ENCODE measurements at places on chromosomes 5 and 9. TPM values are rescaled to one million over a fixed set of nuclear protein-coding genes. Genes with fewer than 3 reads are reported as not detected.

- no peaks in the 10 kb centered on the region for H3K36me3 ChIP-seq
- no peaks in the 10 kb centered on the region for H3K27me3 ChIP-seq
- no peak overlapping the region for H3K4me3 ChIP-seq
- no peak for DNase-seq
Measured at GRCh38 chr5:74954919-74955318, 88.7 kb upstream of the FAM169A start.

GRCh38 chr5:41071975-41072374 is 833 bp upstream of the MROH2B start:
- no peak for DNase-seq
- H3K4me3 ChIP-seq: no peak overlapping the region
- H3K36me3 ChIP-seq: no peaks in the 10 kb centered on the region
- no peak overlapping the region for H3K27ac ChIP-seq

- H3K36me3 ChIP-seq: peaks cover 2% of the 10 kb centered on the region
- H3K27me3 ChIP-seq: no peaks in the 10 kb centered on the region
- peaks cover 19% of the 10 kb centered on the region for H3K4me1 ChIP-seq
Measured at GRCh38 chr5:95647886-95648860, 1.6 kb downstream of the RFESD start.

DNA sequence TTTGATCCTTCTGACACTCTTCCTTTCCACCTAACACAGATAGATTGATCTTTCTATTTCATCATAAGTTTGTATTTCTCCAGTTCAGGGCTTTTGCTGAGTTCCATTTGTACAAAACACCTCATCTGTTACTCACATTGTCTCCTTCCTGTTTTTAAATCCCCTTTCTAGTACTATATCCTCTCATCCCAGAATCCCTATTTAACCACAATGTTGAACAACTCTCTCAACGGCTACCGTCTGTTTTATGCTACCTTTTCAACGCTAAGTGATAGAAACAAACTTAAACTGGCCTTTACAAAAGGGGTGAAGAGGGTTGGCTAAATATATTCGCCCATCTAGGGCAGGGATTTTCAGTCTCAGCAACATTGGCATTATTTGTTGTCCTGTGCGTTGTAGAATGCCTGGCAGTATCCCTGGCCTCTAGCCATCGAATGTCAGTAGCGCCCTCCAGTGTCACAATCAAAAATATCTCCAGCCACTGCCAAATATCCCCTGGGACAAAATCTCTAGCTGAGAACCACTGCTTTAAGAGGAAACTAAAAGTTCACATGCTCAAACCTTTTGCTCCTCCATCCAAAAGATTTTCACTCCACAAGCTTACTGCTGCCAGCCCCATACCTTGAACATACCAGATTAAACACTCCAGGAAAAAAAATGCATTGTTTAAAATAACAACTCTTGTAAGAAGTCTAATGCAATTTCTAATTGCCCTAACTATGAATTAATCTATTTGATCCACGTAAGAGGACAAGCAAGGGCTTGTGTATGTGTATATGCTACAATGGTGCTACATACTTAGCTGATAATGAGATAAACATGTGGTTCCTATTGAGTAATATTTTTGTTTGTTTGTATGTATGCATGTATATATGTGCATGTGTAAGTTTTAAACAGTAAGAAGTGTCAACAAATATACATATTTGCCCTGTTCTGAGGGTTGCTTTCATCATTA is 344.0 kb downstream of the PTPRD start:
- H3K36me3 ChIP-seq: no peaks in the 10 kb centered on the region
- H3K27me3 ChIP-seq: no peaks in the 10 kb centered on the region

DNA sequence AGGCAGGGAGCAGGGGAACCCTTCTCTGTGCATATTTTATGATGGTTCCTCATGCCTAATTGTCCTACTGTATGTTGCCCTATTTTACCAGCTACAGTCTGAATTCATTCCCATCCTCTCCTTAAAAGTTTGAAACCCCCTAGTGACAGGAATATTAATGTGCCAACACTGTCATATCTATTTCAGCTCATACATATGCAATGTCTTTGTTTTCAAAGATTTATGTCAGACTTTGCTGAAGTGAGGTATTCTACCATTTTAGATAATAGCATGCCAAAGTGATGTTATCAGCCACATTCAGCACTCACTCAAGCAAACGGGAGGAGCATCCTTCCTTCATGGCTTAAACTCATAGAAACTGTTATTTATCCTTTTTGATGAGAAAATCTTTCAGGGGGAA is 696.5 kb downstream of the NR2F1-AS1 start:
- H3K36me3 ChIP-seq: no peaks in the 10 kb centered on the region
- no peak for DNase-seq
- H3K27ac ChIP-seq: no peak overlapping the region
- no peaks in the 10 kb centered on the region for H3K4me1 ChIP-seq
- H3K27me3 ChIP-seq: no peaks in the 10 kb centered on the region

GRCh38 chr5:122120957-122121356 is 8.4 kb upstream of the ZNF474 start:
- no peak overlapping the region for H3K4me3 ChIP-seq
- H3K27me3 ChIP-seq: no peaks in the 10 kb centered on the region
- DNase-seq: no peak
- peaks cover 3% of the 10 kb centered on the region for H3K4me1 ChIP-seq
- no peak overlapping the region for H3K27ac ChIP-seq

DNA sequence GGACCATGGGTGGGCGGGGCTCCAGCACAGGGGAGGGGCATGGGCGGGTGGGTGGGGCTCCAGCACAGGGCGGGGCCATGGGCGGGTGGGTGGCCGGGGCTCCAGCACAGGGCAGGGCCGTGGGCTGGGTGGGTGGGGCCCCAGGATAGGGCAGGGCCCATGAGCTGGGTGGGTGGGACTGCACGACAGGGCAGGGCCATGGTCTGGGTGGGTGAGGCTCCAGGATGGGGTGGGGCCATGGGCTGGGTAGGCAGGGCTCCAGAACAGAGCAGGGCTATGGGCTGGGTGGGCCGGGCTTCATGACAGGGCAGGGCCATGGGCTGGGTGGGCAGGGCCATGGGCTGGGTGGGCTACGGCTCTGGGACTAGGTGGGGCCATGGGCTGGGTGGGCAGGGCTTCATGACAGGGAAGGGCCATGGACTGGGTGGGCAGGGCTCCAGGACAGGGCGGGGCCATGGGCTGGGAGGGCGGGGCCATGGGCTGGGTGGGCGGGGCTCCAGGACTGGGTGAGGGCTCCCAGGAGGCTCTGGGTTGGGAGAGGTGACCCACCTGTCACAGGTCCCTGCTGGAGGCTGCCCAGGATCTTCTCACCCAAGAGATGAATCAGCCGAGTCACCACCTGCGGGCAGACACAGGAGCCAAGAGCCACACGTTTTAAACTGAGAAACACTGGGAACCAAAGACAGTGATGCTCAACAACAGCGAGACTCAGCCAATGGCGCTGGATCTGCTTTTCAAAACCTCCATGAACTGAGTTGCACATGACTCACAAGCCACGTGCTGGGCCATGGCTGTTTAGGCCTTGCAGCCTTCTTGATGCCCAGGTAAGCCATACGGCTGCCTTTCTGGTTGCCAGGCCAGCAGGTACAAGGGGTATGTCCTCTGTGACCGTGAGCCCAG is 33.6 kb upstream of the NSMF start:
- no peaks in the 10 kb centered on the region for H3K27me3 ChIP-seq
- no peak overlapping the region for H3K4me3 ChIP-seq
- H3K36me3 ChIP-seq: peaks cover 3% of the 10 kb centered on the region
- DNase-seq: no peak

DNA sequence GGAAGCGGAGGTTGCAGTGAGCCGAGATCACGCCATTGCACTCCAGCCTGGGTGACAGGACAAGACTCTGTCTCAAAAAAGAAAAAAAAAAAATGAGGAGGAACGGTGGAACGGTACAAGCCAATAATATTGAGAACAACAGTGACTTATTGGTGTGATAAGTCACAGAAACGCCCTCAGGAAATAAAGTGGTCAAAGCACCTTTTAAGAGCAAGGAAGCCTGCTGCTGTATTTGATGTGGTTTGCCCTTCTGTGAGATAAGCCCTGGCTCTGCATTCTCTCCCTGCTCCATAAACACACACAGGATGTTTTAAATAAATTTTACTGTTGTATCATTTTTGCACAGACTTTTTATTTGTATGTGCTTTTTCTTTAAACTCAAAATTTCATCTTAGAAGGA is 269.9 kb upstream of the MSX2 start:
- no peaks in the 10 kb centered on the region for H3K4me1 ChIP-seq
- peaks cover 2% of the 10 kb centered on the region for H3K36me3 ChIP-seq
- H3K27ac ChIP-seq: no peak overlapping the region
- no peak overlapping the region for H3K4me3 ChIP-seq
- no peak for DNase-seq

- H3K27me3 ChIP-seq: no peaks in the 10 kb centered on the region
- H3K4me3 ChIP-seq: no peak overlapping the region
- H3K27ac ChIP-seq: peak overlapping the region; percentile 11
- no peaks in the 10 kb centered on the region for H3K36me3 ChIP-seq
- peaks cover 80% of the 10 kb centered on the region for H3K4me1 ChIP-seq
Measured at GRCh38 chr5:14200312-14200990, 57.3 kb downstream of the TRIO start.

DNA sequence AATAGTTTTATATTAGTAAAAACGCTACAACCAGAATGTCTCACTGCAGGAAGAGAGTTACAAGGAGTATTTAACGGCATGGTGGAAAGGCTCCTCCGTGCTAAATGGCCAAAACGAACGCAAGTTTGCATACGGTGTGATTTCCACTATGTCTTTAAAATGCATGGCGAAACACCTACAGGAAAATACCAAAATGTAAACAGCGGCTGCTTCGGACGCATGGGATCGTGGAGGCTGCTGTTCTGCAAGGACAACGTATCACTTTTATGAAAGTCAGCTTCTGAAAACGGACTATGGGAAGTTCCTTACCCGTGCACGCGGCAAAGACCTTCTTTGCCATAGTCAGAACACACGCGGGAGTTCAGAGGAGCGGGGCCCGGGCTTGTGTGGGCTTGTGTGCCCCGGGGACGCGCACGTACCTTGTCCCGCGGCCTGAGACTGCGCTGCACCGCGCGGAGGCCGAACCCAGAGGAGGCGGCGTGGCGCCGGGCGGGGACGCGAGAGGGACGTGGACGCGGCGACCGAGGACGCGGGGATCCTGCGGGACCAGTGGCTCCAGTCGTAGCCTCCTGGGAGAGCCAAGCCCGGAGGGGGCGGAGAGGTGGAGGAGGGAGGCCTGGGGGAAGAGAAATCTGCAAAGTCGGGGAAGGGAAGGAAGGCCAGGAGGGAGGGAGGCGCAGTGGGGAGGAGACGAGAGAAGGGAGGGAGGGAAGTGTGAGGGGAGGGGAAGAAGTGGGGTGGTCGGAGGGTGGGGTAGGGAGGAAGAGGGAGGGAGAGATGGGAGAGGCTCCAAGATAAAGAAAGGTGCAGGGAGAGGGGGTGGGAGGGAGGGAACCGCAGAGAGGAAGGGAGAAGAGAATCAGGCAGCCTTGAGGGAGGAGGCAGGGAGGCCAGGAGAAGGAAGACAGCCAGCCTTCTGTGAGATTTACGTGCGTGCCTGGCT is at the start of gene CMBL:
Gene CMBL, minus strand, starts transcription at position 697 of the 943 bp plus-strand sequence. CDS start 17,140 bp downstream, outside the sequence.
- peak within 1 kb of the TSS; percentile 76 for H3K27ac ChIP-seq
- DNase-seq: no peak
- peaks cover 61% of the 10 kb centered on the region for H3K4me1 ChIP-seq
- H3K27me3 ChIP-seq: no peaks in the 10 kb centered on the region
- H3K4me3 ChIP-seq: peak within 1 kb of the TSS; percentile 80

DNA sequence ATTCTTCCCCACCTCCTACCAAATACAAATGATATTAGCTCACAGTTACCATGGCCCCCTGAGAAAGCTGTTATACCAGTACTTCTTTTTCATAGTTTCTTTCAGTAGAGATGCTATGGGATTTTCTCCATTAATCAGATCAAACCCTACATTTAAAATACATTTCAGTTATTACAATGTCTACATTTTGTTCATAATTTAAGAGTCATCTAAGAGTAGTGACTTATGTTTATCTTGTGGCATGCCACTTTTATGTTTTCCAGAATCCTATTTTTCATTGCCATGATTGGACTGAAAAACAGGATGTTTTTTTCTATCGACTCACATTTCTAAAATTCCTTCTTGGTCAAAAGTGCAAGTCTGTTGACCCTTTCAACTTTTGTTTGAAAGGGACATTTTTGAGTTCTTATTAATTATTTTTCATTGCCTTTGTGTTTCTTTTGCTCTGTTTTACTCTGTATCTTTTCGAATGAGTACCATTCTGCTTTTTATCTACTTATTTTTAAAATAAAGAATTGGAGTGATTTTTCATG is 77.4 kb upstream of the ANXA1 start:
- no peak overlapping the region for H3K27ac ChIP-seq
- H3K4me1 ChIP-seq: peaks cover 7% of the 10 kb centered on the region
- H3K36me3 ChIP-seq: no peaks in the 10 kb centered on the region
- no peak for DNase-seq
- H3K27me3 ChIP-seq: peaks cover 25% of the 10 kb centered on the region
- H3K4me3 ChIP-seq: no peak overlapping the region

GRCh38 chr5:65190328-65191053 is 291.2 kb downstream of the ADAMTS6 start:
- H3K27ac ChIP-seq: peak overlapping the region; percentile 83
- H3K4me3 ChIP-seq: no peak overlapping the region
- H3K27me3 ChIP-seq: no peaks in the 10 kb centered on the region
- H3K4me1 ChIP-seq: peaks cover 40% of the 10 kb centered on the region
- no peaks in the 10 kb centered on the region for H3K36me3 ChIP-seq
- no peak for DNase-seq

DNA sequence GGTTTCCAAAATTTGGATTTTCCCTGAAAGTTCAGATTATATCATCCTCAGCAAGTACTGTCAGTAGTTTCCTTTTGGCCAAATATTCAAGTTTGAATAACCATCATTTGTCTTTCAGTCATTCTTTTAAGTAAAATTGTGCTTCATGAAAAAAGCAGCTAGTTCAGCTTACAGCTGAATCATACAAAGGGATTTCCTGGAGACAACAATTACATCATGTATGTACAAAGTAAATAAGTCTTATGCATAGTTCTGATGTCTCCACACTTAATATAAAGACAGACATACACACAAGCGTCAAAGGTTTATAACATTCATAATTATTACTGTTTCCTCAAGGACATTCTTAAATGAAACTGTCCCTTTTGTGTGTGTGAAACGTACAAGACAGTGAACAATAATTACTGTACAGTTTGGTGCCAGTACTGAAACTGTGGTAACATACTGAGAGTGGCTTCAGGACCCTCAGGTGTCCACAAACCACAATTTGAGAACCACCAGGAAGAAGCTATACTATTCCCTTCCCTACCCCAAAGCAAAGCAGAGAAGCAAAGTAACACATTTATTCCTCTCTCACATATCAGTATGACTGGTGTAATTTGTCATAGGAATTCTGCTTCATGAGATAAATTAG is 746.6 kb downstream of the TAF11L14 start:
- no peak overlapping the region for H3K27ac ChIP-seq
- no peak for DNase-seq
- H3K27me3 ChIP-seq: peaks cover 23% of the 10 kb centered on the region
- H3K4me3 ChIP-seq: no peak overlapping the region

- peaks cover 6% of the 10 kb centered on the region for H3K36me3 ChIP-seq
- H3K27ac ChIP-seq: no peak overlapping the region
- no peaks in the 10 kb centered on the region for H3K4me1 ChIP-seq
- DNase-seq: no peak
- H3K4me3 ChIP-seq: no peak overlapping the region
Measured at GRCh38 chr9:122810306-122810946, 10.5 kb downstream of the OR1K1 start.

GRCh38 chr9:98654247-98654646 is 54.5 kb downstream of the GABBR2 start:
- no peak overlapping the region for H3K27ac ChIP-seq
- no peak overlapping the region for H3K4me3 ChIP-seq
- no peaks in the 10 kb centered on the region for H3K4me1 ChIP-seq
- H3K36me3 ChIP-seq: no peaks in the 10 kb centered on the region

The PCDHB13 gene
- 2.4 TPM for total RNA-seq

The PCDHAC2 gene
- 2.3 TPM for total RNA-seq

The FAM78A gene
- total RNA-seq: 1.0 TPM

The RNF183 gene
- total RNA-seq: not detected

All from osteocyte (in vitro differentiated cells).